PC-3 (cell line): ENCODE measurements at places on chromosomes 11 and 22. TPM values are rescaled to one million over a fixed set of nuclear protein-coding genes. Genes with fewer than 3 reads are reported as not detected.

RIMBP3B gene
- 0.06 TPM in 1 of 2 replicates, not detected in the other for total RNA-seq

TRIM68 gene
- total RNA-seq: 6.1 and 6.9 TPM in 2 replicates

SMTNL1 gene
- not detected in 2 replicates for total RNA-seq

CBLIF gene
- total RNA-seq: not detected in 2 replicates

GRCh38 chr22:25876871-25877270, 134.9 kb downstream of the MYO18B start:
- DNase-seq: no peak

DNA sequence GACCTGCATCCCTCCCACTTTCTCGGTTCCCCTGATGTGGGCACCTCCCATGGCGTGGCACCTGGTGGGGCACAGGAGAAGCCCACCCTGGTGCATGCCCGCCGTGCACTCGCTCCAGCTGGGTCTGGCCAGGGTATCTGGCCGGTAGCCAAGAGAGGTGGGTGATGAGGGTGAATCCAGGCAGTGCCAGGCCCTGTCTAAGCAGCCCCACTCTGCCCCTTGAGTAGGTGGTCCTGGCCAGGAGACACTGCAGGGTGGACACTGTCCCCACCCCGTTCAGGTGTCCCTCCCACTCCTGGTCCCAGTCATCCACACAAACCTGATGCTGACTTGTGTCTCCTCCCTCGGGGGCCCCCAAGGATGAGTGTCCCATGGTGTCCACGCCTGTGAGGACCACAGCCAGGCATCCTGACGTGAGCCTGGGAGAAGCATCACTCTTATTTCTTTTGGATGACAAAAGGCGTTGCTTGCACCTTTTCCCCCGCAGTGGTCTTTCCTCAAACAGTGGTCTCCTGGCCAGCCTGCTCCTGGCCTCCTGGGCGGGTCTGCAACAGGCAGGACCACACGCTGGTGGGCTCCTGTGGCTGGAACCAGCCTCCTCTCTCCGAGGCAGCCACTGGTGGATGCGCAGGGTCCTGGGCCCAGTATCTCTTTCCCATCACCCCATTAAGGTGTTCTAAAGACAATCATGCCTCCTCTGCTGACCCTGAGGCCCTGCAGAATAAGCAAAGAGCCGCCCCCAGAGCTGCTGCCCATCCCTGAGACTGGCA, 922.3 kb downstream of the BRD1 start:
- no peak for DNase-seq

- DNase-seq: no peak
These were observed 73.9 kb downstream of the PPFIBP2 start for GRCh38 chr11:7587712-7588111.
